ENCODE measurements at places on chromosomes 7 and 10. TPM values are rescaled to one million over a fixed set of nuclear protein-coding genes. Genes with fewer than 3 reads are reported as not detected.

Gene ZNF365
- polyA plus RNA-seq, result 0.11 TPM

DNA sequence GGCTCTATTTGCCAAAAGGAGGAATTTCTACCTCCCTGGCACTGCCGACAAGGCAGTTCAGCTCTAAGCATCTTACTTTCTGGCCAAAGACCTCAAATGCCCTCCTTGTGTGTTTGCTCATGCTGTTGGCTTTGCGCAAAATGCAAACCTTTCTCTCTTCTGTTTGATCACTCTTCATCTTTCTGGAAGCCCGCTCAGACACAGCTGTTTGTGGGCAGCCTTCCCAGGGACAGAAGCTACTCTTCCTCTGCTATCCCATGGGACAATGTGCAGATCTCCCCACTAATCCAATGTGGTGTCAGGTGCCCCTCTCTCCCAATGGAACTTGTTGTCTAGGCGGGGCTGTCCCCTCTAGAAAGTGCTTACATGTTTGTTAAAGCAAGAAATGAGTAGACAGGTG is 278.7 kb downstream of the CCSER2 start:
- DNase-seq, result no peak

GRCh38 chr10:119343011-119343601 is 135.7 kb downstream of the GRK5 start:
- peak; percentile 83 for DNase-seq

DNA sequence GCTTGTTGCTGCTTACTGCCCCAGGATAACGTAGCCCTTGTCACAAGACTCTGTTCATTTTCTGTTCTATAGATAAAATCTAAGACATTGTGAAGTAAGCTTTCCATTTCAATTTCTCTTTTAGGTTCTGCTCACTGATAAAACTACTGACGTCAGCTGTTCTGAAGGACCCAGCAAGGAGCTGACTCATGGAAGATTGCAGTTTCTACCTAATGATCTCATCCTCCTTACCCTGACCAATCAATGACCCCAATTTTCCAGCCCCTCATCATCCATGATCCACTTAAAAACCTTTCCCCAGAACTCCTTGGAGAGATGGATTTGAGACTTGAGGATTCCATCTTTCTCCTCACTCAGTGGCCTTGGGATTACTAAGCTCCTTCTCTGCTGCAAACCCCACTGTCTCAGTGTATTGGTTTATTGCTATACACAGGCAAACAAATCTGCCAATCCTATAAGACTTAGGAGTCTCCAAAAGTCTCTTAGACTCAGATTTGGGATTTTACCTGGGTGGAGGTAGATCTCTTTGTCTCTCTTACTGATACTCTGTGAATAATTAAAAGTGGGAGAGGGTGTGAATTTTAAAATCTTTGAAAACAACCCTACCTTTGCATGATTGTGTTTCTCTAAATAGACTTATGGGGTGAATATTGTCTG is 109.2 kb upstream of the TRIM24 start:
- no peak for DNase-seq

DNA sequence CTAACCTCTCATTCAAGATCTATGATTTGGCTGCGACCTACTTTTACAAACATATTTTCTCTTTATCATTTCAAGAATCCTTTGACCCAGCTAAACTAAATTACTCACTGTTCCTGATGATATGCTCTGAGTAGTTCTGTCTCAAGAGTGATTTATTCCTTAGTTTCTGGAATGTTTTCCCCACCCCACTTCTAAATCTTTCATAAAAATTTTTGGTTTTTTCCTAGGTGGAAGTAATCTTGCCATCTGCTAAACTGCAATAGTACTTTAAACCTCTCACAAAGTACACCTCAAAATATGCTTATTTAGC is 170.8 kb downstream of the DNAJC1 start:
- no peak for DNase-seq

Gene BICC1
- 26.9 TPM for polyA plus RNA-seq

- DNase-seq, result peak; percentile 47
Measured at GRCh38 chr7:73626814-73627213, 2.5 kb upstream of the MLXIPL start.

Gene SYCE1
- polyA plus RNA-seq, result 0.29 TPM

- no peak for DNase-seq
Measured at GRCh38 chr7:151971829-151972228, 15.6 kb downstream of the GALNTL5 start.

DNA sequence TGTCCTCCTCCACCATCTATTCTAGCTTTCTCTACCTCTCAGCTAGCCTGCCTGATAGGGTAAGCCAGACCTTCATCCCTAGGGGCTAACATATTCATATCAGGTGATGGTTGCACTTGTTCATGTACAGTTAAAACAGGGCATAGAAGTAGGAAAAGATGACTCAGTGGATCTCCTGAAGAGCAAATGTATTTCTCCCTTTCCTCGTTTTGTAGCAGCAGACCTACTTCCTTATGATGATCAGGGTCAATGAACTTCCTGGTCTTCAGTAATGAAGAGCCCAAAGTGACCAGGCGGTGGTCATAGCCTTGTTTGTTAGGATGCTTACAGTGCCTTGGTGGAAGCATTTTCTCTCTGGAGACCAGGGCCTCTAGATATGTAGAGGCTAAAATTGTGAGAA is 6.3 kb downstream of the LIPJ start:
- no peak for DNase-seq

DNA sequence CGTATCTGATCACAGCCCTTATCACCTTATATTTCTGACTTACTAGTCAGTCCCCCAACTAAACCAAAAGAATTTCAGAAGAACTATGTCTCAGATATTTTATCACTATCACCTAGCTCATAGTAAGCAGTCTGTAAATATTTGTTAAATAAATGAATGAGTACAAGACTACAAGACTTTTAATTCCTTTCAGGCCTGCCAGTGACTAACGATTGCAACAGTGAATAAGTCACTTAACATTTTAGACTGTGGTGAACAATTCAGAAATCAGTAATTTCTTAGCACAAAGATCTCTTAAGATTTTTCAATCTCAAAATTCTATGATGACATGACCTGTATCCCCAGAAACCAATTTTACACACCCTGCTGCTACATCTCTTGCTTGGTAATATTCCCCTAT is 162.2 kb downstream of the IMMP2L start:
- DNase-seq, result no peak

Gene NEURL1
- 12.7 TPM for polyA plus RNA-seq

Gene TSPAN12
- polyA plus RNA-seq, result 70.6 TPM

- DNase-seq, result no peak
Measured at GRCh38 chr7:2872296-2872874, 28.3 kb upstream of the GNA12 start.

GRCh38 chr10:60883187-60883586 is 60.8 kb downstream of the RHOBTB1 start:
- DNase-seq, result peak; percentile 22

- no peak for DNase-seq
Measured at GRCh38 chr7:44152971-44153947, 12.1 kb upstream of the MYL7 start.

GRCh38 chr7:148210804-148211325 is 379.7 kb upstream of the C7orf33 start:
- DNase-seq, result no peak

- DNase-seq, result no peak
Measured at GRCh38 chr10:104052431-104052830, 33.2 kb downstream of the COL17A1 start.

DNA sequence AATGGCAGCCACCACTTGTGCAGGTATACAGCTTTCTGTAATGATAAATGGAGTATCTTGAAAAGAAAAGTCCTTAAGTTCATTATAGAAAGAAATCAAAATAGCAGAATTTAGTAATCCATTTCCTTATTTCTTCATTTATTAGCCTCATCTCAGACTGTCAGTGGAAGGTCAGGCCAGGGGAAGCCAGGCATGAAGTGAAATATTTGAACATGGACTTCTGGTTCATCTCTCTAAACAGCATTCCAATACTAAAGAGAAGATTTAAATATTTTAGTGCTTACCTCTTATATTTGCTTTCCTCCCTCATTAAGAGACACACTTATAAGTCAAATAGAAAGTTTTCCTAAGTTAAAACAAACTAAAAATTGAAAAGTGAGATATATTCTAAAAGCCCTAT is 26.8 kb downstream of the TRDMT1 start:
- no peak for DNase-seq

- DNase-seq, result peak; percentile 86
Measured at GRCh38 chr7:138338361-138338760, 121.7 kb upstream of the TRIM24 start.

DNA sequence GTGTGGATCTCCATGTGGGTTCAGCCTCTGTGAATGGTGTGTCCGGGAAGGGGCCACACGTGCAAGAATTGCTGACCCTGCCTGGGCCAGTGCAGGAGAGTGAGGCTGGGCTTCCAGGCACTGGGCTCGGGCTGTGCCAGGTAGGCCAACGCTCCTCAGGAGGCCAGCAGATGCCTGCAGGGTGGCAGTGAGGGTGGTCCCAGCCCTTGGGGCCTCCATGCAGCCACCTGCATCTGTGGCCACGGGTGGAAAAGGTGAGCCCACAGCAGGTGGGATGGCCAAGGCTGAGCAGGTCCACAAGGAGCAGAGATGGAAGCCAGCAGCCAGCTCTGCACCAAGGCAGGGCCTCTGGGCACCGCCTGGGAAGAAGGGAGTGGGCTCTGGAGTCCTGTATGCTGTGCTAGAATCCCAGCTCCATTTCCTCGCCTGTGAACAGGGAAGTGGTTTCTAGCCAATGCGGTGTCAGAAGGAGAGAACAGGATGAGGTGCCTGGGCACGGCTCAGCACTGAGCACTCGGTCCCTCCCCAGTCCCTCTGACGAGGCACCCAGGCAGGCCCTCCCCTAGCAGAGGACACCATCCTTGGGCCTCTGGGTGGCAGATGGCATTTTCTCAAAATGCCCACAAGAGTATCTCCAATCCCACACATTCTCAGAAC is 31.1 kb upstream of the RET start:
- no peak for DNase-seq

Gene EBLN1
- polyA plus RNA-seq, result 0.12 TPM

DNA sequence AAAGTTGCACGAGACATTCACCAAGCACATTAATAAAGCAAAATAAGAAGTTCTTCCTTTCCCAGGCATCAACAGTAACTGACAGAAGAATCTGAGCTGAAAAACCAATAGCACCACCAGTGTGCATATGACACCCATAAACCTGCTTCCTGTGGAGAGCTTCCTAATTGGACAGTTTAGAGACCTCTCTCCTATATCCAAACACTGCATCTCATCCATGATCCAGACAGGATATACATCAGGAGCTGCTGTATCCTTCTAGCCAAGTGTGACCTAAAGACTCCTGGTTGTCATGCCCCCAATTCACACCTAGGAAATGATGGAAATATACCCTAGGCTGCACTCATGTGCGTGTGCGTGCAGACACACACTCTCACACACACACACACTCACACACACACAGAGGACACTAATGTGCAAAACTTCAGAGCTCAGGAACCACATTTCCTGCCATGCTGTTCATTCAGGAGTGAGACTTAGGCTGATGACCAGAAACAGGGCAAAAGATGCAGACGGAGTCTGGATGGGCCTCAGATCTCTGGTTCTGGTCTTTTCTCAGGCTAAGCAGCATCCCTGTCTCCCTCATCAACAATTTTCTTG is 58.0 kb downstream of the MAP3K8 start:
- no peak for DNase-seq

GRCh38 chr7:43799605-43800004 is 41.1 kb downstream of the BLVRA start:
- DNase-seq, result no peak

DNA sequence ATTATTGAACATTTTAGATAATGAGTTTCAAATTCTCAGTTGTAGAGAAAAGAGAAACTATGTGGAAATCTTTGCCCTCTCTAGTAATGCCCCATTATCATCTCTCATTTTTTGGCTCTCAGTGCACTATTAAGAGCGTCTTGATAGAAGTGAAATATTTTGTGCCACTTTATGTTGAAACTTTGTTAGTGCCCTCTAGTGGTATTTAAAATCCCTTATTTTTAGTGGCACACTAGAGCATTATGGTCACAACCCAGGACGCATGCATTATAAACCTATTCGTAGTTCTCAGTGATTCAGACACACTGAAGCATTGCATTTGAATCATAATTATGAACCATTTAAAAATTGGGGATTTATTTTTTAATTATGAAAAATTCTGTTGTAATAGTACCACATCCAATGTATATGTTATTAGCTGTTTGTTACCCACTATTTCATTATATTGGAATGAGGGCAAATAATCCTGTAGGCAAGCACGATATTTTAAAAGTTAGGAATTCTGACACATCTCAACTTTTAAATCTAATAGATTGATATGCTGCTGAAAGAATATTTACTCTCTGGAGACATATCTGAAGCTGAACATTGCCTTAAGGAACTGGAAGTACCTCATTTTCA is 21.9 kb downstream of the PDCD4 start:
- peak; percentile 61 for DNase-seq

Gene COL13A1
- 8.0 TPM for polyA plus RNA-seq

DNA sequence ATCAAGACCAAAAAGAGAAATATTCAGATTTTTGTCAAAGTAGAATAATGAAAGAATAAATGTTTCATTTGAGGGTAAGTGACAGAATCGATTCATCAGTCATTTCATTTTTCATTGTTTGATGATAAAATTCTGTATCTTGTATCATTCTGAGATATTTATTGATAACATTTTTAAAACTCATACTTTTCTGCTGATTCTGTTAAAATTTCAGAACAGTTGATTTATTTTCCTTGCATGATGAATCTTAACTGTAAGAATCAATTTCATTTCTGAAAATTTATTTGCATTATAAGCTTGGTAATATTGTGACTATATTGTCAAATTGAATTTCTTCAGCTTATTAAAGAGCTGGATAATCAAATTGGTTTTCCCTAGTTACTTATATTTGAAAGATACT is 13.9 kb downstream of the PHYHIPL start:
- DNase-seq, result no peak

DNA sequence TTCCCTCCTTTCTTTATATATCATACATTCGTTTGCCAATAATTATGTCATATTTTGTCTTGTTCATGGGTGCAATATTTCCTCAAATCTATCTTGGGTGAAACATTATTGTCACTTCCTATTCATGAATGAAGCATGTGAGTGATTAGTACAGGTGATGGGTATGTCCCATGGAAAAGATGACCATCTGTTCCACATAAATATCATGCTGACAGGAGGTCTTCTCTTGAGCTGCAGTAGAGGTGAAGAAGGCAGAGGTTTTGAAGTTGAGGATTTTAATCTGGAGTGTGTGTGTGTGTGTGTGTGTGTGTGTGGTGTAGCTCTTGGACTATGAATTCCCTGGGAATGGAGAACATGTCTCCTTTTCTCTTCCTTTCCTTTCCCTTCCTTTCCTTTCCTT is 350.5 kb upstream of the CHRM2 start:
- DNase-seq, result peak; percentile 5

- no peak for DNase-seq
Measured at GRCh38 chr10:1425879-1426278, 311.4 kb downstream of the ADARB2 start.

DNA sequence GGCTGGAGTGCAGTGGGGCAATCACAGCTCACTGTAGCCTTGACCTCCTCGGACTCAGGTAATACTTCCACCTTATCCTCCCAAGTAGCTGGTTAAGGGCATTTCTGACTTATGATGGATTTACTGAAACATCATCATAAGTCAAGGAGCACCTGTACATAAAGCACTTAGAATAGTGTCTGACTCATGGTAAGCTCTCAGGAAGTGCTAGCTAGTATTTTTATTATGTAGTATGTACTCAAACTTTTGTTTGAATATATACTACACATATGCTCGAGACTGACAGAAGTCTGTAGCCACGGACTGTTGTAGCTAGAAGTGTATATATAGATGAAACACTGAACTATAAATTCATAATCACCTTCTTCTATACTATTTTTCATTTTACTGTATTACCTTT is 107.5 kb upstream of the DNAJB12 start:
- no peak for DNase-seq

Gene CRYGN
- 0.41 TPM for polyA plus RNA-seq

Measured in muscle of leg (tissue), 16 donors.